Activated naive CD8-positive, alpha-beta T cell treated with anti-CD3 and anti-CD28 coated beads, Interleukin-2, amount 10 ng/mL, durations not matched to agents 7 days and 5 days (primary cell): ENCODE measurements at places on chromosomes 4 and X.

DNA sequence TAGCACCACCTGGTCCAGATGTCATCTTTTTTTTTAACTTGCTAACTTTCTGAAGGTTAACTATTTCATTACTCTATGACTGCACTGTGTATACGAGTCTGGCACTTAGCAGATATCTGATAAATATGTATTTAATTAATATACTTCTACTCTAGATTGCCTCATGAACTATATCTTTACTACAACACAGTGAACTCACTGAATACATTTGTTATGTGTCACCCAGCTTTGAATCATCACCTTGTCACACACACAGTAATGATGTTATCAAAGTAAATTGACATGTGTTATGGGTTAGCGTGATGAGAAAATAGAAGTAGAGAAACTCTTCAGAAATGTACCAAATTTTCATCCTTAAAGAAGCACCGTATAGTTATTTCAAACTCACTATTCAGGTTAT lies 419.3 kb upstream of the ADGRL3 start:
- no peak for DNase-seq

GRCh38 chr4:8547912-8548730 lies 32.1 kb upstream of the GPR78 start:
- no peak for DNase-seq

- DNase-seq = no peak
Observed at GRCh38 chrX:133516686-133517085, 101.4 kb upstream of the GPC4 start.

- no peak for DNase-seq
Observed at GRCh38 chr4:166073783-166074182, 200.7 kb downstream of the TLL1 start.

- no peak for DNase-seq
Observed at GRCh38 chr4:82528074-82528473, 33.7 kb downstream of the TMEM150C start.

DNA sequence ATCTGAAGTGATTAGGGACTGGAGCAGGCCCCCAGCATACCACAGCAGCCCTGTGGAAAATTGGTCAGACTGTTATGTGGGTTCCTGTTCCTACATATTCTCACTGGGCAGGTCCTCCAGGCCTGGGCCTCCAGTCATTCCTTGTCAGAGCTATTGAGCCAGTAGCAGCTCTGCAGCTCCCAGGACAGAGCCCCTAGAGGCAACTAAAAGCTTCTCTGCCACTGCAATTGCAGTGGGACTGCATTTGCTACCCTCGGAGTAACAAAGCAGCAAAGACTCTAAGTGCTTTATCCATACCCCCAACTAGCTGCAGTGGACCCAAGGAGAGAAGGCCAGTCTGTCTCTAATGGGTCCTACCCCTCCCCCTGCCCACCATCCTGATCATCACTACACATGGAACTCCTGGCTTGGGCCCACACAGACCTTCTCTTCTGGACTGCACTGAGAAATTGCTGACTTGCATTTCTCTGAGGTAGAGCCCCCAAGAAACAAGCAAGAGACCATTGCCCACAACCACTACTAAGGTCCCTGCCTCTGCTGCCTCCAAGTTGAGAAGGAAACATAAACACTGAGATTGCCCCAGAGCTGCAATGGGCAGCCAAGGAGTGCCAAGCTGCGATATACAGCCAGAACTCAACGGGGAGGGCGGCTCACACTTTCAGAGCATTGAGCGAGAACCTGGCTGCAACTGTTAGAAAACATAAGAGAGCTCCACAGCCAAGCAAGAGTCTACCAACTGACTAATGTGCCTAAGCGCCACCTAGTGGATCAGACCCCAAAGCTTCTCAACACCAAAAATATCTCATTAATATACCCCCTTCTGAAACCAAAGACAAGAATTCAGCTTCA lies 738.7 kb upstream of the NDST4 start:
- DNase-seq = no peak

DNA sequence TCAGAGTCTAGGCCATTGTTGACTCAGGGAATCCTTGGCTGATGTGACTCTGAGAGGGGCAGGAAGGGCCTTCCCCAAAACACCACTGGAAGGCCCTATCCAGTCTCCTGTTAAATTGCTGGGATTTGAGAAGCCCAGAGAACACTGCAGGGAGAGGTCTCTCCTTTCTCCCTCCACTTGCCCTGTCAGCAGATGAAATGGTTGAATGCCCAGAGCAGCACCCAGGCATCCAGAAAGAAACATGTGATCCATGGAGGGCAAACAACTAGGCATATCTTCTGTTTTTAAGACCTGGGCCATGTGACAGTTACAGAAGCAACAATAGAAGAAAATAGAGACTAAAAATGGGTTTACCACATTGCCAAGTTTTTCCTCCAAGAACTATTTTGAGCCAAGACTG lies 291.1 kb downstream of the QDPR start:
- DNase-seq = no peak

DNA sequence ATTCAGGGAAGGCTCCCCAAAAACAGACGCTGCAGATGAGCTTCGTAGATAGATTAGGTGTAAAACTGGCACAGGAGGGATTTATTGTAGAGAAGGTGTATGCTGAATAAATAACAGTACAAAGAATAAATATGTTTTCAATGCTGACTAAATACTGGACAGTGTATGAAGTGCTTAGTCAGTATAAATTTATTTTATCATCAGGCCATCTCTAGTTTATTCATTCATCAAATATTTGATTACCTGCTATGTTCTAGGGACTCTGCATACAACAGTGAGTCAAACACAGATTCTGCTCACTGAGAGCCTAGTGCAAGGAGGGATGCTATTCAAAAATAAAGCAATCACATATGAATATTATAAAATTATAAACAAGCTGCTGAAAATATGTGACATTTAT lies 63.6 kb upstream of the TSPAN5 start:
- no peak for DNase-seq

DNA sequence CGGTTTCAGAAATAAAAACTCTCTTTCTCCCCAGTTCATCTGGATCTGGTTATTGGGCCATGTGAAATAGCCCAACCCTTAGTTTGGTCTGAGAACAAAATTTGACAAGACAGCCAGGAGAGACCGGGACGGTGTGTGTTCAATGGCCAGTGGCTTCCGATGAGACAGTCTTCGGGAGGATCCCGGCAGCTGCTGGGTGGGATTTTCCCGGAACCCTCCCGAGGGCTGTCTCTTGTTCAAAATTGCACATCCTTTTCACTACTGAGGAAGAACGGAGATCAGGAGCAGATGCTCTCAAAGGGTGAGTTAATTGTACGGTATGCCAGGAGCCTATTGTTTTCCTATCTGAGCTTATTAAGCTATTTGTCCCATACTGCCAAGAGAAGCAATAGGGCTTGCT lies 166.5 kb downstream of the PRR32 start:
- DNase-seq = no peak

GRCh38 chr4:150720973-150721518 lies 139.1 kb downstream of the MAB21L2 start:
- DNase-seq = no peak

DNA sequence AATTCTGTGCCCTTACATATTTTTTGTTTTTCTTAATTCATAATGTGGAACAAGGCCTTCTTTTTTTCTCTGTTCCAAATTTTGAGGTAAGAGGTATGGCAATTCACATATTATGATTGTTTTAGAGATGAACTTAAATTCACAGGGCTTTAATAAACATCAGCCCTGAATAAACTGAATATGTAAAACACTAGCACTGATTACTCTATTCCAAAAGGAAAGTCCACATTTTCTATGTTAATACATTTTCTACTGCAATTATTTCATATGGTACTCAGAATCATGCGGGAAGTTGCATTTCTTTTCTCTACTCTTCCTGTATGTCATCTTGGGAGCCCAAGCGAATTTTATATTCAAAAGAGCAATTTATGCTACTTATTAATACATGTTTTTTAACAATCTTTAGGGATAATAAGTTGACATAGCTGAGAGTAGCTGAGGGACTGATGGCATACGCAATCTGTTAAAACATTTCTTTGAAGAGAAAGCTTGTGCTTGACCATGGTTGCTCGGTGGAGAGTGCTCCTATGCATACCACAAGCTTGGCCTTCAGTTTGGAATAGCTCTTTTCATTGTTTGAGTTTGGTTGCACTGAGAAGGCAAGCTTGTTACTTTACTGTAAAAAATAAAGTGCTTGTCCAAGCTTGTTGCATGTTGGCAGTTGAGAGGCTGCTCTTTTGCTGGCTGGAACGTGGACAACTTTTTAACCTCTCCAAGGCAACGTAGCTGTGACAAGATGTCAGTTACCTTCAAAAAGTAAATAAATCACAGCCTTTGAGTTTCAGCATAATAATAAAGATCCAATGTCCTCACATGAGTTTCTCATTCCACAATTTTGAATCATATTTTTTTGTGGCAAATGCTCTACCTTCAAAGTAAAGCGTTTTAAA lies 196.3 kb upstream of the SPRY1 start:
- DNase-seq = no peak

GRCh38 chrX:13377550-13377934 lies 57.7 kb upstream of the ATXN3L start:
- DNase-seq = no peak
